Fibroblast of pulmonary artery (primary cell): ENCODE measurements at places on chromosomes 6 and 20.
A peak's percentile ranks its signal among the peaks of the same experiment; 100 is the strongest.

GRCh38 chr6:135581211-135581610 is 83.7 kb upstream of the AHI1 start:
- no peak for DNase-seq

GRCh38 chr6:170294813-170295509 is 4.1 kb upstream of the DLL1 start:
- DNase-seq: no peak

DNA sequence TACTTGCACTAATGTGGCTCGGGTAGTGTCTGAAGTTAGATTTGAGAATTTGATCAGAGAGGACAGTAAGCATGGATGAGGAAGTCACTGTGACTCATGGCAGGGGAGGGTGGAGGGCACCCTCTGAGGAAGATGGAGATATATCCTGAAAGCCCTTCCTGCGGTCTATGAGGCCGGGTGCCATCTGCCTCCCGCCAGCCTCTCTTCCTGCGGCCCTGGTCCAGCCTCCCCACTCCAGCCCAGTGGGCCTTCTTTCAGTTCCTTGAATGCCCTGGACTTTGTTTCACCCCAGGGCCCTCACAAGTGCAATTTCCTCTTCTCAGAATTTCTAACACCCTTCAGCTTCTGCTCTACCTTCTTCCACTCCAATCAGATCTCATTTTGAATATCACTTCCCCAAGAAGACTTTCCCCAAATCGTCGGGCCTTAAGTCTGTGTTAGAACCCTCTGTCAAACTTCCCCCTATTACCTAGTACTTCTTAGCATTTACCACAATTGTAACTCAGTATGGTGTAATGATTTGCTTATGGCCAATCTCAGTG is 20.2 kb upstream of the TNFAIP3 start:
- DNase-seq: no peak

GRCh38 chr6:13260831-13261230 is 67.5 kb downstream of the TBC1D7 start:
- no peak for DNase-seq

- no peak for DNase-seq
Measured at GRCh38 chr6:372336-372911, 19.1 kb upstream of the IRF4 start.

GRCh38 chr6:67190733-67191132 is 1444.3 kb upstream of the ADGRB3 start:
- no peak for DNase-seq

DNA sequence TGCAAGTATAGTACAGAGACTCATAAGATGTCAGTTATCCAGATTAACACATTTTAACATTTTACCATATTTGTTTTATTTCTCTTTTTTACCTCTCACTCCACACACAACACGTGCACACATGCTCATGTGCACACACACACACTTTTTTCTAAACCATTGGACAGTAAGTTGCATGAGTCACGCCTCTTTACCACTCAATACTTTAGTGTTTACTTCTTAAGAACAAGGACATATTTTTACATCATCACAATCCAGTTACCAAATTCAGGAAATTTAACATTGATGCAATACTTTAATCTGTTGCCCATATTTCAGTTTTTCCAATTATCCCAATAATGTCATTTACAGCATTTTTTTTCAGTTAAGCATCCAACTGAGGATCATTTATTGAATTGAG is 109.0 kb downstream of the RIN2 start:
- DNase-seq: peak; percentile 59

DNA sequence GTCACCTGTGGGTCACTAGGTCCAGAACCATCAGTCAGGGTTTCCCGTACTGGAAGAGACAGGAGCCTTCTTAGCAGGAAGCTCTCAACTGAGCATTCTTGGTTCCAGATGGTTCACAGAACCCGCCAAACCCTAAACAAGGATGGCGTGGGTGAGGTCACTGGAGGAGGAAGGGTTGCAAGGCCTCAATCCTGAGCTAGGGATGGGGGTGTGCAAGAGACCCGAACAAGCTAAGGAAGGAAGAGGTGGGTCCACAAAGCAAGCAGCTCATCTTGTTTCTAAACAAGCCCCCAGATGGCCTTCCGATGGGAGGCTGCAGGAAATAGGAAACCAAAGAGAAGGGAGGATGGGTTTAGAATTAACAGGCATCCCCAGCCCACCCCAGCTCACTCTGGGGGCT is 92.7 kb downstream of the PREX1 start:
- DNase-seq: no peak
